ENCODE measurements at places on chromosomes 11 and 22. TPM values are rescaled to one million over a fixed set of nuclear protein-coding genes. Genes with fewer than 3 reads are reported as not detected.

DNA sequence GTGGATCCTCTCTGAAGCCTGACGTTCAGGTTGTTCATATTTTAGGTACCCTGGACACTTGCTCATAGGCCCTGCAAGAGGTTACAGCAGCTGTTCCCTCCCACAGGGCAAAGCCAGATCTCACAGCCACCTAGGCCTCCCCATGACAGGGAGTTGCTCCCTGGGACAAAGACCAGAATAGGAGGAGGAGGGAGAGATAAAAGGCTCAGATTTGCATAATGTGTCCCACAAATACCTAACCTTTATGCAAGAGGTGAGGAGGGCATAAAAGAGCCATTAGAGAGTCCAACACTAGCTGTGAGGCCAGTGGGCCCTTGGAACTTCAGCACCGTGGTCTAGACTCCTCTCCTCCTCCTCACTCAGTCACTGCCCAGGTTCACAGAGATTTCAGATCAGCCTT, 33.8 kb downstream of the ZNF280B start:
- DNase-seq: no peak

GRCh38 chr11:93073026-93073425, 103.6 kb downstream of the MTNR1B start:
- no peak for DNase-seq

- DNase-seq: no peak
Observed at GRCh38 chr11:83583757-83584366, 297.7 kb upstream of the CCDC90B start.

DNA sequence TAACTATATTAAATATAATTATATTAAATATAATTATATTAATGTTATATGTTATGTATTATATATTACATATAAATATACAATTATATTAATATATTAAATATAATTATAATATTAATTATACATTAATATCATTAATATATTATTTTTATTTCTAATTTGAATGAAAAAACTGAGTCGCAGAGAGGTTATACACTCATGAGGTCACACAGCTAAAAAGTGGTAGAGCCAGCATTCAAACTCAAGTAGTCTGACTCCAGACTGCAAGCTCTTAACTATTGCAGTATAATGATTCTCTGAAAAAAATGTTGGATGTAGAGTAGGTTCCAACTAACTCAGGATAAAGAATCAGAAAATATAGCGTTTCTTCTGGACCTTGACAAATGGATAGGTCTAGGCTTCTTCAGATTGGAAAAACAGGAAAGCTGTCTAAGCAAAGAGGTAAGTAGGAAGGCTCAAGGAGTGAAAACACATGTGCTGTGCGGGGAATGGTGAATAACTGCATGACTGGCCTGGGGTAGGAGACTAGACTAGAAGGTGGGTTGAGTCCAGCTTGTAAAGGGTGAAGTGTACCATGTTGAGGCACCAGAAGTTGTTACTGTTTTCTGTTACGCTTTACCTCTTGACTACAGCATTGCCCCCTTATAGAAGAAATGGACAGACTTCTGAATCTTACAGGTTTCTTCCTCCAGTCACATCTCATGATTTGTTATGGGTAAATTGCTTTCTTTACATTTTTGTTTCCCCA, 80.3 kb downstream of the TRIM44 start:
- no peak for DNase-seq

- DNase-seq: no peak
Observed at GRCh38 chr11:132683602-132684001, 848.7 kb downstream of the OPCML start.

The SAA4 gene
- not detected for total RNA-seq

GRCh38 chr11:122271137-122271536, 155.1 kb upstream of the BLID start:
- DNase-seq: no peak

GRCh38 chr11:35148163-35148837, 9.3 kb downstream of the CD44 start:
- no peak for DNase-seq

The LINC01488 gene
- not detected for total RNA-seq

The GRAP2 gene
- 2.1 TPM for total RNA-seq

The AAMDC gene
- 36.1 TPM for total RNA-seq

- DNase-seq: no peak
Observed at GRCh38 chr22:35891442-35891841, 137.2 kb downstream of the RBFOX2 start.

DNA sequence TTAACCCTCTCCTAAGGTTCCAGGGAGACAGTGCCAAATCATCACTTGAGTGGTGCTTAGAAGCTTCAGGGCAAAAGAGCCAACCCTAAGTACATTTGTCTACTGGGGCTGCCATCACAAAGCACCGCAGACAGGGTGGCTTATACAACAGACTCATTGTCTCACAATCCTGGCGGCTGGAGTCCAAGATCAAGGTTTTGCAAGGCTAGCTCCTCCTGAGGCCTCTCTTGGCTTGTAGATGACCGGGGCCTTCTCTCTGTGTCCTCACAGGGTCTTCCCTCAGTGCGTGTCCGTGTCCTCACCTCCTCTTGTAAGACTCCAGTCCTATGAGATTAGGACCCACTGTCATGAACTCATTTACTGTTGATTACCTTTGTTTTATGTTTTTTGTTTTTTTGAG, 34.1 kb upstream of the CD81 start:
- DNase-seq: no peak

GRCh38 chr11:113377681-113378412, 9.7 kb upstream of the ANKK1 start:
- no peak for DNase-seq

DNA sequence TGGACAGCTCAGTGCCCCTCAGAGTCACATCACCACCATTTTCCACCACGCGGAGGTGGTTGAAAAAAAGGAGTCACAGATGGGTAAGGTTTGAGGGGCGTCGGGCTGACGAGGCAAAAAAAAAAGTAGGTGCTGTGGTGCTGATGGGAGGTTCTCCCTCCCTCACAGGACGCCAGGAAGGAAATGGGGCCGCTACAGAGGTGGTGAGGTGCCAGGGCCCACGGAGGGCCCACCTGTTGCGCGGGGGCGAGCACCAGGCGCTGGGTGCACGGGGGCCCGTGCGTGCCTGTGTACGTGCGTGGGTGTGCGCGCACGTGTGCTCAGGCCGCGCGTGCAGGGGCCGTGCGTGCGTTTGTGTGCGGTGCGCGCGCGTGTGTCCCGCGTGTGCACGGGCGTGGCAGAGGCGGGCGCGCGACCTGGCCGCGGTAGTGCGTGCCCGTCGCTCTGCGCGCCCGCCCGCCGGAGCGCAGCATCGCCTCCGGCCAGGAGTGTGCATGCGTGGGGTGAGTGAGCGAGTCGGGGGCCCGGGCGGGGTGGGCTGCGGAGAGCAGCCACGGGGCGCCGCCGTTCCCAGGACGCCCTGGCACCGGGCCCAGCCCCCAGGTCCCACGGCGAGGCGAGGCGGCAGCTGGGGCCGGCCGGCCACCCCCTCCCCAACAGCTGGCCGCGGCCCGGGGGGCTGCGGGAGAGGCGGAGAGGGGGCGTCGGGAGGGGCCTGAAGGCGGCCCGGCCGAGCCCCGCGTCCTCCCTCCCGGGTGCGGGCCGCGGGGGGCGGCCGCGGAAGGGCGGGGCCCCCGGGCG, 2.8 kb downstream of the PDGFB start:
- no peak for DNase-seq

Measured in left colon (tissue), 2 donors.